ENCODE measurements at places on chromosomes 12 and 14.

DNA sequence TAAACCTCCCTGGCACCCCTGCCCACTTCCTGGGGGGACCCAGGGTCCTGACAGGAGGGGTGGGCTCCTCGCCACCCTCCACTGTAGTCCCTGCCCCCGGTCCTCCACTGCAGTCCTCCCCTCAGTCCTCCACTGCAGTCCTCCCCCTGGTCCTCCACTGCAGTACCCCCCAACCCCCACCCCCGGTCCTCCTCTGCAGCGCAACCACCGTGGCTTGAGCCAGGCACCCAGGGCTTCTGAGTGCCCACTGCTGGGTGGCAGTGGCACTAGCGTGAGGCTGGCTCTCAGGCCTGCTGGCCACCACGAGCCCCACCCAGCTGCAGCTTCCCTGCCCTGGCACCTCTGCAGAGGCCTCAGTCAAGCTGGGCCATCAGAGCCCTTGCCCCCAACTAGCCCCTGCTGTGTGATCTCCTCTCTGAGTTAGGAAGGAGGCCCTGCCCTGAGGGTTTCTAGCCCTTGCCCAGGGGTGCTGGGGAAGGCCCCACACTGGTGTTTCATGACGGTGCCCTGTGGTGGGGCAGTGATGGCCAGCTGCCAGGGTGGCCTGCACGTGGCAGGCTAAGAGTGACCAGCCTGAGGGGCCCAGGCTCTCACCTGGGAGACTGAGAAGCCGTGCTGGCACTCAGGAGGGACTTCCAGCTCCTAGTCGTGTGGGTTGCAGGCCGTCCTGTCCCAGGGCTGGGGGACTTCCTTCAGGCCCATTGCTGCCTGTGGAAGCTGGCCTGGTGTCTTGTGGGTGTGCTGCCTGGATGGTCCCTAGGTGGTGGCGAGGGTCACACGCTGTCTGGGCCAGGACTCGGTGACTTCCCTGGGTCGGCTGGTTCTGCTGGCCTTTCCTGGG, 9.7 kb downstream of the CEP170B start:
- DNase-seq: no peak

- peak; percentile 74 for DNase-seq
Observed at GRCh38 chr12:93089805-93090569, 160.9 kb upstream of the EEA1 start.

DNA sequence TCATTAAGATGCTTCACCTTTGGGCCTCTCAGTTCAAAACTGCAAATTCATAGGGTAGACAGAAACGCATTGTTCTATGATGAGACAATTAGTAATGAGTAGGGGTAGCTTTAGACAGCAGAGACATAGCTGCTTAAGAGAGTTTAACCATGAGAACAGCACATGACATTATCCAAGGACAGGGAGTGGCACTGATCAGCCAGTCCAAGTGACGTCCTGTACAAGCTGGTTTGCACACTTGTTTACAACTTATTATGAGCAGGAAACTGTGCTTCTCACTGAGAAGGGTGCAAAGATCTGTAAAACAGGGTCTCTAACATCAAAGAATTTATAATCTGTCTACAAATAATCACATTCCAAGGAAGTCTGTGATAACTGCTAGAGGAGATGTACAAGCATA, 11.2 kb upstream of the SRSF5 start:
- DNase-seq: no peak

- no peak for DNase-seq
Observed at GRCh38 chr12:56172839-56173238, 14.7 kb downstream of the MYL6 start.

GRCh38 chr14:25032092-25032784, 17.7 kb downstream of the STXBP6 start:
- no peak for DNase-seq

DNA sequence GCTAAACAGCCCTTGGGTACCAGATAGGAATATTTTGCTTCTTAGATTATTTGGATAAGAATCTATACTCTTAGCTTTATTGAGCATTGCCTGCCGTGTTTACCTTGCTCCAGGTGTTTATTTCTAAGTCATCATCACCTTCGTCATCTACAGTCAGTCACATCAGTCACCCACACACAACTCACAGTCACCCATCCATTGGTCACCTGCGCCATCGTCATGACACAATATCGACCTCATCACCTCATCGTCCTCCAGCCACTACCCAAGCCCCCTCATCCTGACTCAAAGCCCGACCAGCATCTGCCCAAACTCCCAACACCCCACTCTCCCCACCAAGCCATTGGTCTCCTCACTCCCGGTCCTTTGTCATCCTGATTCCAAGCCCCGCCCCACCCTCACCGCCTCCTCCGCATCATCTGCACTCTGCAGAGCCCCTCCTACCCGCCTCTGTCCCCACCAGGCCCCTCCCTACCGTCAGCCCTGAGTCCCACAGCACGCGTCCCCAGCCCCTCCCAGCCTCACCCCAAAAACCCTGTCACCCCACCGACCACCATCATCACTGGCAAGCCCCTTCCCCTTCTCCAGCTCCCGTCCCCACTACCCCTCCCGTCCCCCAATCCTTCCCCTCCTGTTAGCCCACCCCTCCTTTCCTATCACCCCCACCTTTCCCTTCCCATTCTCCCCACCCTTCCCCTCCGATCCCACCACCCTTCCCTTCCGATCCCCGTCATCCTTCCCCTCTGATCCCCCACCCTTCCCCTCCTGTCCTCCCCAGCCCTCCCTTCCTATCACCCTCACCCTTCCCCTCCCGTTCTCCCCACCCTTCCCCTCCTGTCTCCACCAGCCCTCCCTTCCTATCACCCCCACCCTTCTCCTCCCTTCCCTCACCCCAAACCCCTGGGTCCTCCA, 9.8 kb downstream of the DLK1 start:
- no peak for DNase-seq

- peak; percentile 56 for DNase-seq
Observed at GRCh38 chr12:10331642-10332239, 24.1 kb downstream of the KLRD1 start.

DNA sequence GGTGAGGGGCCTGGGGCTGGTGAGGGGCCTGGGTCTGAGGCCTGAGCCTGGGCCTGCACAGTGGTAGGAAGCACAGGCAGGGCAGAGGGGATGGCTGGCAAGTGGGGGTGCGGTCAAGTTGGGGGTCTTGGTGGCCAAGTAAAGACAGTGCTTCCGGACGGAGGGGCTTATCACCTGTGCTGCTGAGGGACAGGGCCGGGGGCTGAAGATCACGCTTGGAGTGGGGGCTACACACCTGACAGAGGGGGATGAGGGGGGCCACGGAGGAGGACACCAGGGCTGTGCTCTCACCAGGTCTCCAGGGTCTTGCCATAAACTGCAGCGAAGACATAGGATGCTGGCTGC, 12.2 kb downstream of the TEDC1 start:
- no peak for DNase-seq

DNA sequence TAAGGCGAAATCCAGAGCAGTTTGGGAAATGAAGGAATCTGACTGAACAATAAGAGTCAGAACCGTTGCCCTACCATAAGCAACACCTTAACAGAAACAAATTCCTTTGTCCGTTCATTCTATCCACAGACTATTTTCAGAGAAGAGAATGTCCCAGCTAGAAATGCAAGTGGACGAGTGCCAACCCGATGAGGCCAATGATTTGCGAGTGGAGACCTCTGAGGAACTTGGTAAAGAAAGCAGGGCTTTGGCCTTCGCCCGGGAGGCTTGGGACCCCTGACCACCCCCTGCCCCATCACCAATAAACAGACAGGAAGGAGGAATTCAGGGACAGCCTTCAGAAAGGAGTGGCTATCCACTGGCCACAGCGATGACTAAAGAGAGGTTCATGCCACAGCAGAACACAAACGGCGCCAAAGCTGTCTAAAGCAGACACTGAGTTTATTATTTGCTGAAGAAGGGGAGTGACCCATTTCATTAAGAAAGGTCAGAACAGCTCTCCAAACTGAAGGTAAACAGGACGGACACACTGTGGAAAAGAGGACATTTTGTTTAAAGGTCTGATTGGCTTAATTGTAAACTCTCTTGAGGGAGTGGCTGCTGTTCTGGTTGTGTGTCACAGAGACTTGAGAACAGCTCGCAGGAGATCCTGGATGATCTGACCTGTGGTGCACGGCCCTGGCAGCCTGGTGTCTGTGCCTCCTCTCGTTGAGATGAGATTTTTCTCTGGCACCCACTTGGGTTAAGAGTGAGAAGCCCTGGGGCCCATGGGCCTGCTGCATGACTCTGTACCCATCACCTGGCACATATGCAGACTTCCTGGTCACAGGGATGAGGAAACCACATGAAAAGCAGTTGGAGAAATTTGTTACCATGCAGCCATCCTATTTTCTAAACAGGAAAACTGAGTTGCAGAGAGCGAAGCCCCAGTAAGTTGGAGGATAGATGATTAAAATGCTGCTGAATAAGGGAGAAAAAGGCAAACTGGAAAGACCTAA, 142.0 kb upstream of the PZP start:
- no peak for DNase-seq

- DNase-seq: no peak
Observed at GRCh38 chr12:105278043-105278697, 42.2 kb upstream of the APPL2 start.
